Esophagus squamous epithelium (tissue), 5 donors: ENCODE measurements at places on chromosomes 6 and 20.

GRCh38 chr6:25278261-25278913 is 787 bp upstream of the CARMIL1 start:
- no peak for DNase-seq

DNA sequence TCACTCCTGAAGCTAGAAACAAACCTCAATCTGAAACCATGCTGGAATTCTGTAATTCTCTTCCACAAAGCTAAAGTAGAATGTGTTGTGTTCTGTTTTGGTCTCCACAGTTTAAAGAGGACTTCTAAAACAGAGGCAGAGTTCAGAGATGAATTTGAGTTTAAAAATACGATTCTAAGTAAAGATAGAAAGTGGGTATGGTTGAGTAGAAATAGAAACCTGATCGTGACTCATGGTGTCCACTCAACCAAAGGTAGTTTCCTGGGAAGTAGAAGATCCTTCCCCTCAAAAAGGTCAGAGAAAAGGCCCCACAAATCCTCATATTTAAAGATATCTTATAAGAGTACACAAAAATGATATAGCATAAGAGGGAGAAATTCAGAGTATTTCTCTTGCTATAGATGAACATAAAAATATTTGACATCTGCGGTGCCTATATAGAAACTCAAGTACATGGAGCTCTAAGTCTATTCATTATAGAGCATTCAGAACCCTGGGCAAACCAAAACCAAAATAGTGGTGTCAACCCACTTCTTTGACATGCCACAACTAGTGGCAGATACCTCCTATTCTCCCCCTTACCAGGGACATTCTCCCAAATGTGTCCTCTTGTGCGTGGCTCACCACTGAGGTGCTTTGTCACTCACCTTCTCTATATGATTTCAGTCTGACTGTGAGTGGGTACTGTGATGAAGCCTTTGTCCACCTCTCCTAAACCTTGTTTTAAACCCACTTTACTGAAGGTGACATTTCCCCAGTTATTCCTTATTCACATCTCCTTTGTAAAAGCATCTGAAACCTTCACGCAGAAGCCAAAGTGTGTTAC is 84.5 kb downstream of the PLCB1 start:
- no peak for DNase-seq

- DNase-seq, result no peak
These were observed 39.3 kb downstream of the HUS1B start for GRCh38 chr6:617456-618100.

DNA sequence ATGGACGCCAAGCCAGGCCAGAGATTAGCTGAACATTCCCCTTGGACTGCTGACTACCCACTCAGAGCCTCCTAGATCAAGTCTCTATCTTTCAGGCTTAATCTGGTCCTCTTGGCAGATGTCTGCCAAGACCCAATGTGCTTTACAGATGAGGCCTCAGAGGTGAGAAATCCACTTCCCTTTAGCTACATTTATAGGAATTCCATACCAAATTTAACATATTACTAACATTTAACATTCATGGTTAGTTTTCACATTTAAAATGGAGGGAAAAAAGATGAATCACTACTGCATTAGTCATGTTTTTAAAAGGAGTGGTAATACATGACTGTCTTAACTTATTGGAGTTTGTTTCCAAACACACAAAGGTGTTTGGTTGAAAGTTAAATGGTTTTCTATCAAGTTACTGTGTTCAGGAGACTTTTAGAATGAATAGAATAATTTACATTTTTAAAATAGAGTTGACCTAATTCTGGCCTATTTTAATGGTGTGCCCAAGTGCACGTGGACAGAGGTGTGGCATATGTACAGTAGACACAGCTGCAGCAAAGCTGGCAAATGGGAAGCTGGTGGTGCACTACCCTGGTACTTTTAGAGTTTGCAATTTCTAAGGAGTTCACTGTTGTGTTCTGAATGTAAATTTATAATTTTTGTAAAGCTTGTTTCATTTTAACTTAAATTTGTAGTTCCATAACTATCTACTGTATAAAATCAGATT is 41.9 kb upstream of the CALHM6 start:
- DNase-seq, result no peak

GRCh38 chr6:166173281-166173951 is 5.8 kb upstream of the TBXT start:
- DNase-seq, result no peak

- no peak for DNase-seq
These were observed 17.9 kb upstream of the RUNX2 start for GRCh38 chr6:45310118-45310788.

GRCh38 chr6:47130086-47130485 is 88.0 kb upstream of the ADGRF1 start:
- DNase-seq, result no peak

DNA sequence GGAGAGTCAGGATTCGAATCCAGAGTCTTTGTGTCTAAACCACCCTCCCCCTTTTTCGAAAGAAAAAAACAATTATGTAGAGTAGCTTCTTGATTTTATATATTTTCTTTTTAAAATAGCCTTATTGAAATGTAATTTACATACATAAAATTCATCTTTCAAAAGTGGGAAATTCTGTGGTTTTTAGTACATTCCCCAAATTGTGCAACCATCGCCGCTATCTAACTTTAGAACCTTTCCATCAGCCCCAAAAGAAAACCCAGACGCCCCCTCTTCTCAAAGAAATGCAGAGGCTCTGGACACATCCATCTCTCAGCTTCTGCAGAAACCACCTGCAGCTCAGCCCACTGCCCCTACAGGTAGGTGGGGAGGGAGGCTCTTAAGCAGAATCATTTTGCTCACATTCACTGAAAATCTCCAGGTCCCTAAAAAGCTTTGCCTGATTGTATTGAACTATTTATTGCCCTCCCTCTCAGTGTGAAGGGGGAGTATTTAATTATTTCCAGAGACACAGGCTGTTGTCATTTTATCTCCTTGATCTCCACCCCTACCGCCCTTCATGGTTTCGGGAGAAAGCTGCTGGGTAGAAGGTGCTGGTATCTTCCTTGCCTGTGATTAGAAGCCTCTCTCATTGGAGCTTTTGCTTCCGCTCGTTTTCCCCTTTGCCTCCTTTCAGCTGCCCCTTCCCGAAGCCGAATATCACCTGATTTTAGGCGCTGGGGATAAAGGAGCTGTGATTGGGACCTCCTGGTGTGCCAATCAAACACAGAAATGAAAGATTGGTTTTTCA is 68.7 kb upstream of the KCNG1 start:
- no peak for DNase-seq

DNA sequence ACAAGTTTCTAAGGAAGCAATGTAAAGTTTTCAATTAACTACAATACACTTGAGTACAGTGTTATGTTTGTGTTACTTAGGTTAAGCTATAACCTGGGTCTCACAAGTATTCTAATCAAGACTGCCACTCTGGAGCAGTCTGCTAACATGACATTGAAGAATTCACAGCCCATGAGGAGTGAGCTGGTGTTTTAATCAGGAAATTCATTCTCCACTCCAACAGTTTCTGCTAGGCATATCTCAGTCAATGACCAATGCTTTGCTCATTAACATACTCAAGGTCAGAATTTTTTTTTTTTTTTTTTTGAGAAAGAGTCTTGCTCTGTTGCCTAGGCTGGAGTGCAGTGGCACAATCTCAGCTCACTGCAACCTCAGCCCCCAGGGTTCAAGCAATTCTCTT is 59.6 kb upstream of the SAMHD1 start:
- DNase-seq, result no peak

DNA sequence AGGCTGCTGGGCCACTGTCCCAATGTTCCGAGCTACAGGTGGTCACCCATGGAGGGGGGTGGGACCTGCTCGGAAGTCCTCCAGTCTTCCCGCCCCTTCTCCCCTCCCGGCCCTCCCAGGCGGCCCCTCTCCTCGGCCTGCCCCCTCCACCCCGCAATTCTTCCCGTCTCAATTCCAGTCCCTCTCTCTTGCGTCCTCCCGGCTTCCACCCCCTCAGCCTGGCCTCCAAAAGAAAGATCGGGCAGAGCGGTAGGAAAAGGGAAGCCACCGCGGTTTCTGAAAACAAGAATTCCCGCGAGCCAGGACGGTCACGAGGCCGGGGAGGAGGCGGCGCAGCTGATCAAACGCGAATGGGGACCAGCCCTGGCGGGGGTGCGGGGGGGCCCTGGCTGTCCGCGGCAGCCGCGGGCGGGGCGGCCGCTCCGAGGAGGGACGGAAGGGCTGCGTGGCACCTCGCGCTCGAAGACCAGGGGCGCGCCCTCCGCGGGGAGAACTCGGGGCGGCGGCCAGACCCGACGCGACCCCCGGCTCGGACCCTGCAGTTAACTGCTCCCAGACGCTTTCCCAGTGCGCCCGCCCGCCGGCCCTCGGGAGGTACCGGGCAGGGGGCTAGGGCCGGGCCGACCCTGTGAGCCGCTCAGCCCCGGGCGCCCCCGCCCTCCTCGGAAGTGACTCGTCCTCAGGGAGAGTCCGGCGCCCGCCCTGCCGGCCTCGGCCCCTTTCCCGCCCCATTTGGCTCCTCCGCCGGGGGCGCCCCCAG is 1.0 kb downstream of the PXDC1 start:
- DNase-seq, result no peak

GRCh38 chr6:35228481-35228880 is 14.7 kb downstream of the SCUBE3 start:
- no peak for DNase-seq

DNA sequence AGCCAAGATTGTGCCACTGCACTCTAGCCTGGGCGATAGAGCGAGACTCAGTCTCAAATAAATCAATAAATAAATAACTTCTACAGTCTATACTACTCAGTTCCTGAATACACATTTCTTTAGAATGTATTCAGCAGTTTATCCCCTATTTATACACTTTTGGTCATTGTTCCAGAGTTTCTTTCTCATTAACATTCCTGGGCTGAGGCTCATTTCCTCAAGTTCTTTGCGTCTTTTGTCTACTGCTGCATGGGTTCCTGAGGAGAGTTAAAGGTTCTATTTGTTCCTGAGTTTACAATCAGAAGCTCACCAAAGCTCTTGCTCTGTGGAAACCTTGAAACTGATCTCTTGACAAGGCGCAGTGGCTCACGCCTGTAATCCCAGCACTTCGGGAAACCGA is 37.7 kb upstream of the SASH1 start:
- DNase-seq, result no peak
